ENCODE measurements at places on chromosomes 6 and 20. TPM values are rescaled to one million over a fixed set of nuclear protein-coding genes. Genes with fewer than 3 reads are reported as not detected.

- no peak for DNase-seq
Measured at GRCh38 chr20:62282877-62283503, 19.8 kb upstream of the ADRM1 start.

DNA sequence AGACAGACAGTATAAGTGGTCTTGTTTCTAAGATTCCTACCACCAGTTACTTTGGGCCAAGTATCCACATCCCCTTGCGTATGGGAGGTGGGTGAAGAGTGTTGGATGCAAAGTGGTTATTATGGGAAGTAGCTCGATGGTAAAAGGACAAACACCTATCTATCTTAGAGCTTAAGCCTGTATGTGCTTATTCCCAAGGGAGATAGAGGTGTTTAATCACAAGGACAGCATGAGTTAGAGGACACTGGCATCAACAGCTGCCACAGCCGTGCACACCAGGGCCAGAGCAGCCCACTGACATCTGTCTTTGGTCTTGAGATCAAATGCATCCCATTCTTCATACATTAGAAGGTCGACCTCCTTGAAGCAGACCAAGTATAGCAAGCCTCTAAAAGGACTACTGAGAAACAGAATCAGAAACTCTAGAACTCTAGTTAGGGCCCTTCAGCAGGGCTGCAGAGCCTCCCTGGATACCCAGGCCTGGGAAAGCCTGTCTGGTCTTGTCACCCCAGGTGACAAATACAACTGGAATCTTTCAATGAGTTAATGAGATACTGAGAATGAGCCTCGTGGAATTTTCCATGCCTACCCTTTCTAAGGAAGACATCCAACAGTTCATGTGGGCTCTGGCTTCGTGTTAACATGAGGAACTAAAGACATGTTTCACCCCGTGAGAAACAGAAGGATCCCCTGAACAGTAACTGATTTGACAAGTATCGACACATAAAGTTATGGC lies 28.7 kb downstream of the TXNDC5 start:
- DNase-seq = no peak

GRCh38 chr6:35091346-35092083 lies 49.6 kb downstream of the TCP11 start:
- no peak for DNase-seq

DNA sequence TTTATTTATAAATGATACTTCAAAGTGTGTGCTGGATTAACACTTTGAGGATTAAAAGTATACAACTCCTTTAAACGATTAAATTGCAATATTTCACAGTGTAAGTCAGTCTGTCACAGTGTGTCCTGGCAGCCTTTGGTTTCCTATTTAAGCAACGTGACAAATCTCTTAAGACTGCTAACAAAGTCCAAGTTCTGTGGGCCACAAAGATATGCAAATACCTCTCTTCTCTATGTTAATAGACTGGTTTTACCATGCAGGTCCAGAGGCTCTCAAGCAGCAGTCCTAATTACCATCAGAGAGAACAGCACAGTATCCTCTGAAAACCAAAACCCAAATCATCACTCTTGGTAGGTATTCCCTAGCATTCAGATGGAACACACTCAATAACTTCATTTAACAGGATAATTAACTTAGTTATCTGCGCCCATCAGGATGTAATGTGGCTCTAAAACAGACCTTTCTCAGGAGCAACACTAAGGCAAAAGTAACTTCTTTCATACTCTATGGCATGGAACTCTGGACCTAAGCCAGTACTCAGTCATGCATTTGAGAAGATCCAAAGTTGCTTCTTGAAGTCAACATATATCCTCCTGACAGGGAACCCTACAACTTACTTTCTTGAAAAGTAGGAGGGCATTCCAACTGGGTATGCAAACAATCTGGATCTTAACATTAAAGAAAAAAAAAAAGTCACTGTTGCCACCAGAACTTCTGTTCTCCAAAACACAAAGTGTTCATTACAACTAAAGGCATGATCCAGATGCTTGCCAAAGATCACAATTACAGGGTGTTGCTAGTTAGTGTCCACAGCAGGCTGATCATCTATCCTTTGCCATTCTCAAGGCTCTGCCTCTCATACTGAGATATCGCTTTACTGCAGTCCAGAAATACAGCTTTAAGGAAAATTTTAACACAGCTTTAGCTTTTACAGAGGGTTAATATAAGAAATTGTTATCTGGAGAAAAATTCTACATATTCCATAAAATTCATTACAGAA lies 53.2 kb downstream of the MAN1A1 start:
- no peak for DNase-seq

Gene HSPA1L
- total RNA-seq = 0.72 TPM
